ENCODE measurements at places on chromosomes 3 and 15.
A peak's percentile ranks its signal among the peaks of the same experiment; 100 is the strongest.

- peak; percentile 93 for DNase-seq
Observed at GRCh38 chr15:39248204-39248603, 332.7 kb upstream of the THBS1 start.

DNA sequence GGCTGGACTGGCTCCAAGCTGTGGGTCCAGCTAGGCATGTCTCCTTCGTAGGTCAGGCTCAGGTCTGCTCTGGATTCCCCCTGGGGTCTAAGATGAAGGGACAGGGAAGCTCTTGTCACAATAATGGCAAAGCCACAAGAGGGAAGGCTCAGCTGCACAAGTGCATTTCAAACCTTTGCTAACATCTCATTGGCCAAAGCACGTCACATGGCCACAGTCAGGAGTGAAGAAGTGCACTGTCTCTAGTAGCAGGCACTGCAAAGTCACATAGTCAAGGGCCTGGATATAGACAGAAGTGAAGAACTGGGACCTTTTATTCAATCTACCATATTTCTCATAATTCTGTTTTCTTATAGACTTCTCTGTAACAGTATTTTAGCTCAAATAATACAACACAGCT lies 20.1 kb downstream of the DLEC1 start:
- DNase-seq = no peak

- no peak for DNase-seq
Observed at GRCh38 chr3:29761517-29761916, 480.6 kb downstream of the RBMS3 start.

DNA sequence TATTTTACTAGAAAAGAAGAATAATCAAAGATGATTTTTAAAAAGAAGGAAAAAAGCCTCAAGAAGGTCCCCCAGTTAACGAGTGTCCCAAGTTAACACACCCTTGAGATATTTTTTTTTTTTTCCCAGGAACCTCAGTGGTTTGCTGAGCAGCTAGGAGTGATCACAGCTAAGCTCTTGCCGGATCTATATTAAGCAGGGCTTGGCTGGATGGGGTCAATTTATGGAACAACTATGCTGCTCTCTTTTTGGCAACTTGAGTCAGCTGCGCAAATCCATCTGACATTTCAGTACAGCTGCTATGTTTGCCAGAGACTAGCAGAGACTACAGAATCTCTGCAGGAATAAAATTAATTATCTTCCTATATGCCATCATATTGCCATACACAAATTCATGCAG lies at the start of gene LMOD3:
TSS of gene LMOD3 (minus strand) at position 193 of the 400 bp plus-strand sequence. CDS start 209 bp downstream, outside the sequence.
- no peak for DNase-seq

GRCh38 chr3:160473221-160473620 lies 23.6 kb upstream of the TRIM59 start:
- DNase-seq = peak; percentile 40

DNA sequence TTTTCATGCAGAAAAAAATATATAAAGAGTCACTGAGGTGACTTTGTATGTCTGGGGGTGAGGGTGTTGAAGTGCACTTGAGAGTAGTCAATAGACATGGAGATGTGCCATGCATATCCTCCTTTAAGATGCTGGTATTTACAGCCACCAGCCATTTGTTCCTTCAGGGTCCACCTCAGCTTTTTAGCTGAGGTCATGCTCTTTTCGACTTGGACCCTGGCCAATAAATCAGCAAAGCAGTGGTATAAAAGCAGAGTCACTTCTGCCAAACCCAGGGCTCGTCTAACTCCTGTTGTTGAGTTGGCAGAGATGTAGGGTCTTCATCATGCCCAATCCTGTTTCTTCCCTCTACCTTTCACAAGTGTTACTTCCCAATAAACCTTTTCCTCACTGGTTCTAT lies 75.1 kb upstream of the OSTN start:
- DNase-seq = no peak

- no peak for DNase-seq
Observed at GRCh38 chr15:62360332-62361097, 195.4 kb upstream of the C2CD4B start.

DNA sequence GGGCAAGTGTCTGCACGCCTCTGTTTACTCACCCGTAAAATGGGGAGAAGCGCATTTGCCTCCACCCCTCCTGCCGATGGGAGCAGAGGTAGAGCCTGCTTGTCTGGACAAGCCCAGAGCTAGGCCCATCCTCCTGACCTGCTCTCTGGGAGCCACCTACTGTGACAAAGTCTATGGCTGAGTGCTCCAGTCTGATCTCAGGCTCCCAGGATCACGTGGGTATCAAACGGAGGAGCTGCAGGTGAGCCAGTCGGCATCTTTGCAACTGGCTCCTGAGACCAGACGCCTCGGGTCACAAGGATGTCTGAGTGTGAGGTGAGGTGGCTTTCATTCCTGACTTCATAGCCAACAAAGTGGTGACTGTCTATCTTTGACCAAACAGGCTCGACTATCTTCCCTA lies 2.1 kb upstream of the ALDH1A3 start:
- no peak for DNase-seq

DNA sequence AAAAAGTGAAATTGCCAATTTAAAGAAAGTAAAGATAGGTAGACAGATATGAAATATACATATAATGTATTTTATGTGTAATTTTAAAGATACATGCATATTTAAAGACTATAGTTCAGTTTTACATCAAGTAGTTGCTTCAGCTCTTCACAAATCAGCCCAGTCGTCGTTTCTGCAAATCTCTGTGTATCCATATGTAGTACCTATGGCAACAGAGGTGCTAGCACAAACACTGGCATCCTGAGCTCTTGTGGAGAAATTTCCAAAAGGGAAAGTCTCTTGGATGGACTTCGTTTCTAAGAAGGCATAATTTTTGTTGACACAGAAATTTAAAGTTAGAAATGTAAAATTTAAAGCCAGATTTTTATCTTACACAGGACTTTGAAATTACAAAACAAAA lies 1284.7 kb downstream of the ROBO1 start:
- DNase-seq = no peak

- DNase-seq = no peak
Observed at GRCh38 chr15:71111181-71111565, 4.1 kb upstream of the THSD4 start.

GRCh38 chr15:57640930-57641682 lies 49.4 kb downstream of the MYZAP start:
- peak; percentile 46 for DNase-seq

DNA sequence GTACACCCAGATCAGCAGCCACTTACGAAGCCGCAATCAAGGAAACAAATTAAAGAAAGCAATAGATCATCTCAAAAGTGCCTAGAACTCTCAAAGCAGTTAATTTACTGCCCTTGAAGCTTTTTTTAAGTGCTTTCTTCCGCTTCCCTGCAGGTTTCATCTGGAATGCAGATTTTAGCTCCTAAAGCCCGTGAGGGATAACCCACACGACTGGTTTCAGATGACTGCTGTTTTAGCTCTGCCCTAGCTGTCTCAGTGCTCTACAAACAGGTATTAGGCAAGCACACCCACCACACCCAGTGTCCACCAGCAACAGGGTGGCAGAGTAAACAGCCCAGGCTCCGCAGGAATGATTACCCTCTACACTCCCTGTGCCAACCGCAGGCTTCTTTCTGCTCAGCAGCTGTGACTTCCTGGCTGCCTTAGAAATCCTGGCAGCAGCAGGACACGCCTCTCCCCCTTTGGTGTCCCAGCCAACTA lies 126.0 kb downstream of the FMN1 start:
- DNase-seq = peak; percentile 74

DNA sequence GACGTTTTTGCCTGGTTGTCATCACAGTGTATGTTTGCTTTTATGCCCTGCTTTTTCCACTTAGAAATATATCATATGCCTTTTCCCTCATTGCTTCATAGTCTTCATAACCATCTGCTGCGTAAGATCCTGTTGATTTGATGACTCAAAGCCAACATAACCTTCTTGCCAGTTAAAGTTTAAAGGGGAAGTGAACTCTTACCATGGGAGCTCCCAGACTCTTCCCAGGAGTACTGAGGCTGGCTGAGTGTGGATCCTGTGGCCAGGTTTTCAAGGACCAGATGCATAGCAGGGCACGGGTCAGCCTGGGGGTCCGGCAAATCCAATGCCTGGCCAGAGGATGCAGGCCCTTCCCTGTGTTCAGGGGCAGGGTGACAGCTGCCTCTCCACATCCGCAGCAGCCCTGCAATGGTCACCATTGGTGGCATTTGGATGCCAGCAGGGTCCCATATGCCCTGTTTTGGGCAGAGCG lies 42.0 kb upstream of the SACM1L start:
- peak; percentile 66 for DNase-seq

DNA sequence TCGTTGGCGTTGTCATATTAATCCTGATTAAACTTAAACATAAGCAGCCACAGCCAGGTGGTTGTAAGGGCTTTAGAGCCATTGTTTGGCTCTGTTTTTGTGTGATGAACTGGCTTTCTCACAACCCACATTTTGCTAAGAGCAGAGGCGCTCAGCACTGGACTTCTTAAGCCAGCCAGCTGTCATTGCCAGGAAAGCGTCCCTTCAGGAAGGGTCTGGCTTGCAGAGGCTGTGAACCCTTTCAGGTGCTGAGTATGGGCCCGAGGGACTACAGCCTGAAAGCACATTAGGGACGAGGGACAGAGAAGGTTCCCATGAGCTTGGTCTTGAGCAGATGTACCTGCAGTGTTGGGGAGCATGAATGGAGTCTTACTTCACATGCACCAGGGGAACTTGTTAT lies 112.3 kb downstream of the CHCHD6 start:
- DNase-seq = no peak

- DNase-seq = peak; percentile 5
Observed at GRCh38 chr3:174495311-174495710, 363.8 kb upstream of the NAALADL2 start.

- DNase-seq = peak; percentile 30
Observed at GRCh38 chr15:83276661-83277060, 7.8 kb downstream of the BNC1 start.

DNA sequence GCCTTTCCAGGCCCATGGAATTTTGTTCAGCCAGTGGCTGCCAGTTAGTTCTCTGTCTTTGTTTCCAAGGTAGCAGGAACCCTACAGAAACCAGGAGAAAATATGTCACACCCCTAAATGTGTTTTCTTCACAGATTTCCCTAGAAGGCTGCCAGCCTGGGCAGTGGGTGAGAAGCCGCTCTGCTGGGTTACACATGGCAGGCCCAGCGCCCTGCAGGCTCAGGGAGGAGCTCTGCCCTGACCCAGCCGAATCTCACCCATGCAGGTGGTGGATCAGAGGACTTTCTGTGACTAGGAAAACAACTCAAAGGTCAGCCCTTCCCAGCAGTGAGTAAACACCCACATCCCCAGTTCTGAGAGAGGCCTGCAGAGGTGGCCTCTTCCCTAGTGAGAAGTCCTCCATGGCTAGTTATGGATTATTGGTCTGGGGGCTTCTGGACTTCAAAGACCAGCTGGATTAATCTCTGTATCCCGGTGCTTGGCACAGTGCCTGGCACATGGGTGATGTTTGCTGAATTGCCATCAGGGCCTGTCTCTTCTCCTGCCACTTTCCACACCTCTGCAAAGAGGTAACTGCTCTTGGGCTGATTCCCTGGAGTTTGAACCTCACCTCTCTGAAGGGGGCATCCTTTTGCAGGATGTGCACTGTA lies 34.7 kb upstream of the BDH1 start:
- peak; percentile 4 for DNase-seq

- peak; percentile 94 for DNase-seq
Observed at GRCh38 chr3:159854500-159855124, 134.0 kb upstream of the IL12A start.

DNA sequence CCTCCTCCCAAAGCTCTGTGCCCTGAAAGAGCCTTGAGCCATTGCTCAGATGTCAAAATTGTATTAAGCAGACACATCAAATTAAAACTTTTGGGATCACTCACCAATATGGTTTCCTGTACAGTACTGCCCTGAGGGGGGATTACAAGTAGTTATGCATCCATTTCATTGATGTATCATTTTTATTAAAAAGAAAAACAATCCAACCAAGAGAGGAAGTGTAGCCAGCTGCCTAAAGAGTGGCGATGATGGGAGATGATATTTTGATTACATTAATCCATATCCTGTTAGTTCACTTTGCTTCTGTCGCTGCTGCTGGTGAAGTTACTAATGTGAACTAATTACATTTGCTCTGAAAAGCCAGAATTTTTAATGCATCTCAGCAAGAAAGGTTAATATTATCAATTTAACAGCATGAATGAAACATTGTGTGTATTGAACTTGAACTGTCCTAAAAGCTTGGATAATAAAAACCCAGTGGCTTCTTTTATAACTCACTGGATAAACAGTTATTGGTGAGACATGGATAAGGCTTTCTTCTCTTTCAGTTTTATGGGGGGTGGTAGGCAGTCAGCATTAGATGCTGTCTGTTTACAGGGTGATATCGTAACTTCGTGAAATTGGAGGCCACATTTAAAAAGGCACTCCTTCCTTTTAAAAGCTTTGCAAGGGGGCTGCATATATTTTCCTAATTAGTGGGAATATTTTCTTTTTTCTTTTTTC lies 87.7 kb downstream of the IGF1R start:
- DNase-seq = no peak

GRCh38 chr3:140315955-140316354 lies 361.9 kb upstream of the TRIM42 start:
- no peak for DNase-seq

DNA sequence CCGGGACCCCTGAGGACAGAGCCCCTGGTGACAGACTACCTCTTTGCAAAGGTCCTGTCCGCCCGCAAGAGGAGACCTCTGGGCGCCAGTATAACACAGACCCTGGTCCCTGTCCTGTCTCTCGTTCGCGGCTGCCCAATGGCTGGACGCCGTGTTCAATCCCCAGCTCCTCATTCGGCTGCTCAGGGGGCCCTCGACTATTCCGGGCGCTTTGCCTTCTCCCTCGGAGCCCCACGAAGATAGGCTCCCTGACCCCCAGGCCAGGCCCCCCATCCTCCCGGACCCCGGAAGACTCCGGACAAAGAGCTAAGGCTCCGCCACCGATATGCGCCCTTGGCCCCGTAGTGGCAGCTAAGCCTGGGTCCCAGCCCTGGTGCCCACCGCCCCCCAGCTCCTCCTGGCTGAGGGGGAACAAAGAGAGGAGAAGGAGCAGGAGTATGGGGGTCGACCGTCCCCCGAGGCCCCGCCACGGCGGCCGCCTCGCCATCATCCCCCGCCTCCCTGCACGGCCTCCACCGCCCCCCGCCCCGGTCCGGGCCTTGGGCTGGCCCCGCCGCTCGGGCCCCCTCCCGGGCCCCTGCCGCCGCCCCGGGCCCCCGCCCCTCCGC lies 437 bp downstream of the CELSR3 start:
- DNase-seq = no peak

GRCh38 chr3:128532012-128532983 lies 39.3 kb upstream of the GATA2 start:
- DNase-seq = no peak

DNA sequence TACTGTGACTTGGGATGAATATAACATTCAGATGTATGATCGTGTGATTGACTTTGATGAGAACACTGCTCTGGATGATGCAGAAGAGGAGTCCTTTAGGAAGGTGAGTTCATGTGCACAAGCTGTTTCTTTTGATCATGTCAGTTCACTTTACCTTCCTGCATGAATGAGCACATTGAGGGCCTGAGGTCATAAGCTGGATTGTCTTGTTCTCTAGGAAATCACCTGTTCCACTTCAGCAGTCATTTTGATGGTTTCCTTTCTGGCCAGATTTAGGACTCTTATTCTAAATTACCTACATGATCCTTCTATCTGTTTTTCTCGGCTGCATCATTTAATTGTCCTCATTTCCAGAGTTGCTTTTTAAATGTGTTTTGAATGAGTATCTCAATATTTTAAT lies 4.1 kb downstream of the RCN2 start:
- no peak for DNase-seq

- DNase-seq = no peak
Observed at GRCh38 chr3:136330900-136331299, 80.8 kb downstream of the PCCB start.
